Activated gamma-delta T cell treated with Interleukin-2 at 50 U/mL for 16 hours (primary cell): ENCODE measurements at places on chromosomes 6 and 20.

- DNase-seq, result no peak
Measured at GRCh38 chr6:11035616-11036350, 8.3 kb downstream of the ELOVL2 start.

- no peak for DNase-seq
Measured at GRCh38 chr20:59094576-59094975, 52.0 kb upstream of the PRELID3B start.

DNA sequence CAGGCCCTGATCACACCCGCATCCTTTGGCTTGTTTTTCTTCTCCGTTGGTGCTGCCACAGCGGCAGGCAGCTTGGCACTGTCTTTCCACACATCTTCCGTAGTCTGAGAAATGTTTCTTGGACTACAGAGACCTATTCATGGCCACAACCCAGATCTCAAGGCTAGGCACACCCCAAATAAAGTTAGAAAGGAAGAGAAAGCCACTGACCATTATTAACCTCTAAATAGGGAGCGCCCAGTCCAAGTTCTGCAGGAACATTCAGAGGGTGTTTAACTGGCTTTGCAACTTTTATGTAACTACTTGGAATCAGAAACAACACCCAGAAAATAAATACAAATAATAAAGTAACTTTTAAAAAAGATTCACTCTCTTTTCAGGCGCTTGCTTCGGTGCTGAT lies 124.8 kb upstream of the NEDD9 start:
- DNase-seq, result no peak

DNA sequence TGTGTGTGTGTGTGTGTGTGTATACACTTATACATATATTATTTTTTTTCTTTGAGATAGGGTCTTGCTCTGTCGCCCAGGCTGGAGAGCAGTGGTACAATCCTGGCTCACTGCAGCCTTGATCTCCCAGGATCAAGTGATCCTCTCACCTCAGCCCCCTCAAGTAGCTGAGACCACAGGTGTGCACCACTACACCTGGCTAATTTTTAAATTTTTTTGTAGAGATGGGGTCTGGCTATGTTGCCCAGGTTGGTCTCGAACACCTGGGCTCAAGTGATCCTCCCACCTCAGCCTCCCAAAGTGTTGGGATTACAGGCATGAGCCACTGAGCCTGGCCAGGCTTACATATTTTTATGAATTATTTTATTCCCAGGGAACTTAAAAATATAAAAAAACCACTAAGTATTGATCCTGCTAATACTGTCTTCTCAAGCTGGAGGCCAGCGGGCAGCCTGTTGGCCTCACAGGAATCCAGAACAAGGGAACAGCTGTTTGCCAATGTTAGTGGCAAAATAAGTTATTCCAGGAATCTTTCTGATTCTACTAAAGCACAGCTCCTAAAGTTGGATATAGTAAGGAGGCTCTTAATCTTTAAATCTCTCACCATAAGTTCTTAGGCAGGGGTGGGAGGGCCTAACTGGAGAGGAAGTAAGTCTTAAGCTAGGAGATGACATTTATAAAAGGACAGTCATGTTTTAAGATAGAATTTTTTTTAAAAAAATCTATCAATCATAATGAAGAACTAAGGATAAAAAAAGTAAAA lies 135.5 kb upstream of the NUP153 start:
- DNase-seq, result no peak
